ENCODE measurements at places on chromosomes 6 and 20.

DNA sequence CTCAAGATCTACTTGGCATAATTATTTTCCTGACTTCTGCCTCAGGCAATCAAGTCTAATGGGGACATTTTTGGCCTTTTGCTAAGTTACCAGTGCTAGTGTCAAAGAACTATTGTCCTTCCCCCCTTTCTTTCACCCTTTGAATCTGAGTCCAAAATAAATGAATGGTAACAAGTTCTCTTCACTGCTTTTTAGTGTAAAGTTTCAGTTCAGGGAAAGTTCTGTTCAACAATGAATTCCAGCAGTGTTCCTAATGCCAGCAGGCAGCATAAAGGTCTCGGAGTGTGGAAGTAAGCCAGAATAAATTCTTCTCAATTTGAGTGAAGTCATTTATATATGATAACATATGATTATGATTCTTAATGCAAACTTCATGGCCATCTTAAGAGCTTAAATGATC lies 20.8 kb upstream of the TSPYL1 start:
- no peak for DNase-seq

DNA sequence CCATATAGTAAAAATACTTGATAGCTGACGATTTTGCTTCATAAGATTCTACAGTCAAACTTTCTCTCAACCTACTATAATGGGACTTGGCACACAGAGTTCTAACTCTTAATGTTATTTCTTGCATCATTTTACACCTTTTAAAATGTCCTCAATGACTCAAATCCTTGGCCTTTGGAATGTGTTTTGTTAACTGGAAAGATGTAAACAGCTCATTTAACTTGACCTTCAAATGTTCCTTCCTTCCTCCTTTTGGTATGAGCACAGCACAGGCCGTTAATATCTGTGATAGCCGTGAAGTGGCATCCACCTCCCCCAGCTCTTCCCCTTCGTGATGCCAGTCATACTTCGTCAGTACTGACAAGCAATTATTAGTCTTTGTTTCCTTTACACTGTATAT lies 972.0 kb upstream of the CITED2 start:
- no peak for DNase-seq

DNA sequence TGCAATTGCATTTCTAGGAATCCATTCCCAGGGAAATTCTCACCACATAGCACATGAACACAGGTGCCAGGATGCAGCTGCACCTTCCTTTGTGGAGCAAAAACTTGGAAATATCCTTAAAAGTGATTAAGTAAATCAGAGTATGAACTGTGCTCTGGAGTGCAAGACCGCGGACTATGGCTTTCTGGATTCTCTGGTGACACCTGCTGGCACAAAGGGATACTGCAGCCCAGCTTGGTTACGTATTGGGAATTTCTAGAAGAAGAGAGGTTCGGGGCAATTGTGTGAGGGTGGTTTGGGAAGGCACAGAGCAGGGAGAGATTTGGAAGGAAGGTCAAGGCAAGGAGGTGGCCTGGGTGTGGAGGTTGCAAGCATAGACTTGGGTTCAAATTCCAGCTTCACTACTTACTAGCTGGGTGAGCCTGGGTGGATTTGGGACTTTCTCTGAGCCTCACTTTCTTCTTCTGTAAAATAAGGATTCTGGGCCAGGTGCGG lies 15.9 kb upstream of the PEDS1 start:
- peak; percentile 78 for DNase-seq

DNA sequence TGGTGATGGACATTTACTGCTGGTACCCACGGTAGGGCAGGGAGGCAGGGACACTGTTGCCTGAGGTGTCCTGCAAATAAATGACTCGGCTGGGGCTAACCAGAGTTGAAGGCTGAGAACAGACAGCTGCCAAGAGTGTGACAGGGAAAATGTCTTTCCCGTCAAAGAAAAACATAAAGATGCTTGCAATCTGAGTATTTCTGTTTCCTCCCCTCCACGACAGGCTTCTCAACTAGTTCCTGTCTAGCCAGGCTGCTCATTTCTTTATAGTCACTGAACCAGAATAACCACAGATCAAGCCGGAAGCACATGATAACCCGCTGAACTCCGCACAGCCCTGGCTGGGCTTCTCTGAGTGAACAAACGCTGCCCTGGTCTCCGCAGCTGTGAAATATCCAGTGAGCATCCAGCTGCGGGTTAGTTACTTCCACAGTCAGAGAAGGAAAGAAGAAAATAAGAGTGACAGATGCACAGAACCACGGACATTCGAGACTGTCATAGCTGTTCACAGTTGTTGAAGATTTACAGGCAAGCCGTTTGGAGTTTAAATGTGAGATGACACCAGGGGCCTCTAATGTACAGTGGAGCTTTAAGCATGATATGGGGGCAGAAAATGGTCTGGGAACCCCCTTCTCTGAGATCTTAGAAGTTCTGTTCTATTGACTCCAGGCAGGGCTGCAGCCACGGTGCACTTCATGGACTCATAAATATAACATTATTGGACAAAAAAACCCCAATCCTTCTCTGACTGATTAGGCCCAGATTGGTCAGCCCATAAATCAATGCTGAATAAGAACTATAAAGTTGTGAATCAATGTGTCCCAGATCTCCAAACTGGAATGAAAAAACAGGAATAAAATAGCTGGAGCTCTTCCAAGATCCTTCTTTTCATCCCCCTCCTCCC lies 299.9 kb upstream of the SUPT3H start:
- no peak for DNase-seq

GRCh38 chr20:63536997-63537524 lies at the start of gene PTK6:
TSS of gene PTK6 (minus strand) at chr20:63537376. CDS start at chr20:63537314, 62 bp downstream.
- no peak for DNase-seq

DNA sequence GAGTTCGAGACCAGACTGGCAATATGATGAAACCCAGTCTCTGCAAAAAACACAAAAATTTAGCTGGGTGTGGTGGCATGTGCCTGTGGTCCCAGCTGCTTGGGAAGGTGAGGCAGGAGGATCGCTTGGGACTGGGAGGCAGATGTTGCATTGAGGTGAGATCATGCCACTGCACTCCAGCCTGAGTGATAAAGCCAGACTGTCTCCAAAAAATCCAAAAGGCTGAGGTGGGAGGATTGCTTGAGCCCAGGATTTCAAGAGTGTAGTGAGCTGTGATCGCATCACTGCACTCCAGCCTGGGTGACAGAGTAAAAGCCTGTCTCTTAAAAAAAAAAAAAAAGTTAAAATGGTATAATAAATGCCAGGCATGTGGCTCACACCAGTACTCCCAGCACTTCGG lies 1.3 kb upstream of the PTCRA start:
- DNase-seq = no peak

GRCh38 chr6:167578371-167578901 lies 248.3 kb upstream of the AFDN start:
- DNase-seq = peak; percentile 74

DNA sequence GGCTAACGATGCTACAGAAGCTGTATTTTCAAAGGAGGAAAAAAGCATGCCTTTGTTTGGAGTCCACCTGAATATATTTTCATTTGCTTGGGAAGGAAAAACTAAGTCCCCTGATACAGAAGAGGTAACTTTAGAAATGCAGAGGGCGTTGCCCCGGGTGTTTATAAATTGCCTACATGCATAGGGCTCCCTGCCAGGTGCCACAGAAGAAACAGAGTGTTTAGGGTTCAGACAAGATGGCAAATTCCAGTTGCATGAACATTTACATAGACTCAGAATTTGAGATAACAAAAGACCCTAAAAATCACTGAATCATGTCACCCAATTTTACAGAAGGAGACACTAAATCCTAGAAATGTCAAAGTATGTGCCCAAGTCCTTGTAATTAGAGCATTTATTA lies 19.9 kb downstream of the RIN2 start:
- DNase-seq = no peak

Data from posterior cingulate gyrus (tissue), 11 donors.